ENCODE measurements at places on chromosomes 7 and 10. TPM values are rescaled to one million over a fixed set of nuclear protein-coding genes. Genes with fewer than 3 reads are reported as not detected.

THSD7A gene
- total RNA-seq = 1.5 TPM

LRWD1 gene
- total RNA-seq = 10.0 TPM

NPY4R gene
- total RNA-seq = not detected

FGL2 gene
- 13.0 TPM for total RNA-seq

CHCHD1 gene
- 30.8 TPM for total RNA-seq

CLDN3 gene
- not detected for total RNA-seq

KNDC1 gene
- not detected for total RNA-seq

OR2A12 gene
- not detected for total RNA-seq

C10orf62 gene
- total RNA-seq = 0.97 TPM

AQP1 gene
- 284 TPM for total RNA-seq

EPHA1 gene
- total RNA-seq = not detected

DRGX gene
- total RNA-seq = not detected

DENND2A gene
- total RNA-seq = 15.0 TPM

KAZALD1 gene
- 4.8 TPM for total RNA-seq

HOXA6 gene
- total RNA-seq = not detected

TEX36 gene
- not detected for total RNA-seq

HOGA1 gene
- total RNA-seq = 15.6 TPM

INA gene
- total RNA-seq = not detected

CALCR gene
- 0.05 TPM for total RNA-seq

MYOF gene
- 34.4 TPM for total RNA-seq
